ENCODE measurements at places on chromosomes 12 and 14.

DNA sequence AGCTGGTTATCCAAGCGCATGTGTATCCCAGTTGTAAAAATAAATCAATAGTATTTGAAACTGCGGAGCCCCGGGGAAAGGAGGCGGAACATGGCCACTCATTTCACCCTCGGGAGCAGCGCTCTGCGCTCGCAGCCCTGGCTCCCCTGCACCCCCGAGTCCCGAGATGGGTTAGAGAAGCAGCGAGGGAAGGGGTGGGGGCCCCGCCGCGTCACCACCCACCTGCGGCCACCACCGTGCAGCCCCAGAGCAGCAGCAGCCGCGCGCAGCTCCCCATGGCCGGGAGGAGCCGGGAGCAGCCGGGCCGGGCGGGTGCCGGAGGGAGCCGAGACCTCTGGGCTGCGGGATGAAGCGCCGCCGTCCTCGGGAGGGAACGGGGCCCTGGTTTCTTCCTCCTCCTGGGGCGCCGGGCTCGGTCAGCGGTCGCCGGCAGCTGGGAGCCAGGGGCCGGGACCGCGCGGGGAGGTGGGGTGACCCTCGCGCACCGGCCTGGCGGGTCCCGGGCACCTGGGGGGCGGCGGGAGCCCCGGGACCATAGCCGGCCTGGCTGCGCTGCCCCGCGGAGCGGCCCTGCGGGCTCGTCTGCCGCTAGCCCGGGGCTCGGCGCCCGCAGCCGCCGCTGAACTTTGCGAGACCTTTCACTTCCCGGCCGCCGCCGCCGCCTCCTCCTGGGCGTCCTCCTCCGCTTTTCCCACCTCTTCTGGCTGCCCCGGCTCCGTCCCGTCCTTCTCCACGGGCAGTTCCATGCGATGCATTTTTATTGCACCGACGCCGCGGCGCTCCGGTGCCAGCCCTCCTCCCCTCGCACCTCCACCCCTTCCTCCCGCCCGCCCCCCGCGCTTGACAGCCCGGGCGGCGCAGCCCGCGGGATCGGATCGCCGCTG, at the start of gene NTN4:
NTN4 (minus strand) TSS at position 732 of the 884 bp plus-strand sequence; CDS start at position 277, 455 bp downstream.
- DNase-seq: peak; percentile 47

GRCh38 chr12:27198036-27198435, 46.0 kb upstream of the STK38L start:
- no peak for DNase-seq

GRCh38 chr14:99779751-99780150, 13.5 kb upstream of the EML1 start:
- DNase-seq: no peak

- no peak for DNase-seq
Measured at GRCh38 chr14:77988970-77989369, 181.2 kb upstream of the NRXN3 start.

DNA sequence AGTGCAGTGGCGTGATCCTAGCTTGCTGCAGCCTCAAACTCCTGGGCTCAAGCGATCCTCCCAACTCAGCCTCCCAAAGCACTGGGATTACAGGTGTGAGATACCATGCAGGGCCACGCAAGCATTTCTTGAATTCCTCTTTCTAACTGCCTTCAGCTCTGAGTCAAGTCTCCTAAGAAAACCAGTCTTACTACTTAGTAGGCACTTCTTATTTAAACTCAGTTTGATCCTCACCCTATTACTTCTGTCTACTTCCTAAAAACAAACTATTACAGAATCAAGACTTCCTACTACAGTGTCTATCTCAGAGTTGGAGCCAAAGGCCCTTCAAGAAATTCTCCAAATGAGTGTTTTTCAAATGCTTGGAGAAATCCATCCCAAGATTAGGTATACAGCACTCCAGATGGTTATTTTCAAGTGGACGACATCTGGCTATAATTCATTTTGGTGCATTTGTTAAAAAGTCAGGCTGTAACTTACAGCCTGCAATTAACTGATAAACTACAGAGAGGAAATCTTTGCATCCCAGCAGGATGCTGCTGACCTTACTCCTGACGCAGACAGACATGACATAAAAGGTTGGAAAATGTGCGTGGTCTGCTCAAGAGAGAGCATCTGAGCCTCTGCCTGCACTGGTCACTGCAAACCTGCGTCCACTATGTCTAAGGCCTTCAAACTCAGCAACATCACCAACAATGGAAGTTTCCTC, 34.7 kb downstream of the SSH1 start:
- DNase-seq: no peak

GRCh38 chr12:53268630-53269562, 797 bp downstream of the ESPL1 start:
- DNase-seq: no peak

DNA sequence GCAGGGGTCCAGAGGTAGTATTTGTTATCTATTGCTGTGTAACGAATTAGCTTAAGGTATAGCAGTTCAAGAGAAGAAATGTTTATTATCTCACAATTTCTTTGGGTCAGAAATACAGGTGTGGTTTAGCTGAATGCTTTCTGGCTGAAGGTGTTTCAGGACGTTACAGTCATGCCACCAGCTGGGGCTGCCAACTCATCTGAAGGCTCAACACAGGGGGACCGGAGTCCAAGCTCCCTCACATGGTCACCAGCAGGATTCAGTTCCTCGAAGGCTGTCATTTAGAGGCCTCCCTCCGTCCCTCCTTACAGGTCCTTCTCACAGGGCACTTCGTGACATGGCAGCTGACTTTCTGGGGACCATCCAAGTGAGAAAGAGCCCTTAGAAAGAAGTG, 37.5 kb upstream of the SINHCAF start:
- no peak for DNase-seq

GRCh38 chr14:86217523-86217922, 687.6 kb downstream of the FLRT2 start:
- DNase-seq: no peak

DNA sequence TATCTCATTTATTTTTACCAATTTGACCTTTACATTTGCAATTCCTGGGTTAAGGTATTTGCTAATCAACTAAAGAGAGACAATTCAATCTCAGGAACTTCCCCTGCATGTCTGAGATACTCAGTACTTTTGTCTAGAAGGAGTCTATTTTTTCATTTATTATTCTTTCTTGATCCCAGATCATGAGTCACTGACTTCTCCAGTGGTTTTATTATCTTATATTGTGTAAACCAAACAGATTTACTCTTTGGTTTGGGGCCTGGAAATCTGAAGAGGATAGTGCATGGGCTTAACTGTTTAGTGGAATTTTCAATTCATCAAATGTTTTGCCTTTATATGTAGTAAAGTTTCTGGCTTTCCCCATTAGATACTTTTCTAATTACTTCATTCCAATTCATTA, 185.4 kb downstream of the ALG10B start:
- DNase-seq: no peak

DNA sequence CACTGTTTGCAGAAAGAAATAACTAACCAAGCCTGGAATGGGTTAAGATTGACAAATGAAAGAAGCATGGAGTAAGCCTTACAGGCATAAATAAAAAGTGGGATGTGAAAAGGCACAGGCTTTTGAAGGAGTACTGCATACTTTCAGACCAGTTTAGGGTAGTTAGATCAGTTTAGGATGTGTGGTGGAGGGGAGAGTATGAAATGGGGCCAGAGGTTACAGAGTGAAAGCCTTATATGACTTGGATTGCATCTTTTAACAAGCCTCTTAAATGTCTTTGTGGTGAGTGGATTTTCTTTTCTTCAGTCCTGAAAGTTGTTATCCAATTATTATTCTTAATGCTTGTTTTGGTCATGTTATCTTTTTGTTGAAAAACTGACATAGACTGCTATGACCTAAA, 52.2 kb upstream of the TRHDE start:
- no peak for DNase-seq

Measured in GM12891 (cell line).